ENCODE measurements at places on chromosomes 1 and 21.

GRCh38 chr1:213786683-213787082 lies 201.1 kb upstream of the PROX1 start:
- DNase-seq: no peak

GRCh38 chr1:61807606-61808140 lies 65.4 kb downstream of the PATJ start:
- no peak for DNase-seq

GRCh38 chr1:247456021-247456420 lies 1.9 kb downstream of the OR2B11 start:
- no peak for DNase-seq

DNA sequence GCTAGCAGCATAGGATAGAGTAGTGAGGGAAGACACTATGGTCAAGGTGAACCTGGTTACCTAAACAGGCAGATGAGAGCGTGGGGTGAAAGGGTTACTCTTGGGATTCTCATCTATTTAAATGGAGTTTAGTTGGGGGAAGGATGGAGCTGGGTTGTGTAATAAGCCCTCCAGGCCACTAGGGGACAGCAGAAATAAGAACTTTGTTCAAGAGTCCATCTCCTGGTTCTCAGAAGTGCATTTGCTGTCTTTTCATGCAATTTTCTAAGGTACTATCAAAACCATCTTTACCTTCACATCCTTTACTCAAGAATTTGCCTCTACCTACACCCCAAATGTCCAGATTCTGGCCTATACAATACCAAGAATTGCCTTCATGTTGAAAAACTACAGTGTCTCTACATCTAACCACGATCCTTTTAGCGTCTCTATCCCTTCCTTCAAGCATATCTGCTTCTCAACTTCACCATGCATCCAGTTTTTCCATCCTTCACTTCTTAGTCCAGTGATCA lies 28.0 kb downstream of the SLAMF1 start:
- DNase-seq: no peak

- DNase-seq: no peak
Observed at GRCh38 chr1:17342014-17342441, 30.0 kb upstream of the PADI6 start.

DNA sequence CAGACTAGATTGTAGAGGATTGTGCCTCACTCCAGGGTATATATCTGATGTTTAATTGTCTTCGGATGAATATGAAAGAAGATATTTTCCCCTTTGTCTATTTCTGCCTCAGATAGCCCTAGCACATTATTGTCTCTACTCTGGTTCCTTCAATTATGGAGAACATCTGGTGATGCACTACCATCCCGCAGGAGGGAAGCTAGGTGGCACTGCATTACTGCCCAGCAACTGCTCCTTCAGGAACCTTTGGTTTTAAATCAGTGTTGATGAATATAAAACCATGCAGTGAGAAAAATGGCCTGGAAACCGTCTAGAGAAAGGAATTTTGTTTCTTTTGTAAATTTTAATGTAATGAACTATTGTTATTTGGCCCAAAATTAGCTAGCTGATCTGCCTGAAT lies 68.5 kb downstream of the GPR88 start:
- no peak for DNase-seq

- DNase-seq: no peak
Observed at GRCh38 chr1:233704898-233705723, 91.2 kb downstream of the KCNK1 start.

DNA sequence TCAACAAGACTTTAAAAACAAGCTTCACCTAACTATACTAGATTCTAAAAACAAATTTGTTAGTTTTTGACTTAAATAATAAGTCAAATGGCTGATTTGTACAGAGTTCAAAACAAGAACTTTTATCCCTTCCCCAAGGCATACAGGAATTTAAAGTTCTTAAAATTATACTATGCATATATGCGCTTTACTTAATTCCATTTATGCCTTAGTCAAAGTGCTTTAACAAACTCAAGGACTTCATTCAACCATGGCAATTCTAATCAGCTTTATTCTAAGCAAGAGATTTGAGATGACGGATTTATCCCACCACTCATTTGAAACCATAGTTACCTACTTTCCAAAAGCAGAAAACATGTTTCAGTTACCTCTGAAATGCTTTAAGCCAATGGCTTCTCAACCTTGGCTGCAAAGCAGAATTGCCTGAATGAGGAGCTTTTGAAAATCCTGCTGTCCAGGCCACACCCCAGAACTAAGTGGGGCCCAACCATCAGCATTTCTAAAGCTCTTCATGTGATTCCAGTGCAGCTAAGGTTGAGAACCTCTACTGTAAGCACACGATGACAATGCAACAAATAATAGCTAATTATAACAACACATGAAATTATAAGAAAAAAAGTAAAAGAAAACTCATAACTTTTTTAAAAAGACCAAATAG lies 44.6 kb downstream of the TTLL7 start:
- DNase-seq: no peak

GRCh38 chr1:101216623-101217022 lies 20.2 kb upstream of the S1PR1 start:
- no peak for DNase-seq

GRCh38 chr21:35753308-35753707 lies 307.0 kb downstream of the SETD4 start:
- DNase-seq: no peak

DNA sequence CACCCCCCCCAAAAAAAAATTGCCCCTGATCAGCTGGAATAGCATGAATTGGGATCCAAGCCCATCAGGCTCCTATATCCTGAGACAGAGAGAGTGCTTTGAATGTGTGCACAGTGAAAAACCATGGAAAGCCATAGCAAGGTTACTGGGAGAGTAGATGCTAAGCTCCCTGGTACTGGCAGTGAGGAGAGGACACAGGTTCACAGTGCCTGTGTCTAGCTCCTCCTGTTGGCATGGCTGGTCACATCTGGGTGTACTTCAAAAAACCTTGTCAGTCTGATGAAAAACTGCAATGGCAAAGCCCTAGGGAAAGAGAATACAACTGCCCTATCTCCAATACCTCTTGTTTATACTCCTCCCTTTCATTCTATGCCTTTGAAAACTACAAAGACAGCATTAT lies 12.9 kb downstream of the COPA start:
- DNase-seq: no peak

DNA sequence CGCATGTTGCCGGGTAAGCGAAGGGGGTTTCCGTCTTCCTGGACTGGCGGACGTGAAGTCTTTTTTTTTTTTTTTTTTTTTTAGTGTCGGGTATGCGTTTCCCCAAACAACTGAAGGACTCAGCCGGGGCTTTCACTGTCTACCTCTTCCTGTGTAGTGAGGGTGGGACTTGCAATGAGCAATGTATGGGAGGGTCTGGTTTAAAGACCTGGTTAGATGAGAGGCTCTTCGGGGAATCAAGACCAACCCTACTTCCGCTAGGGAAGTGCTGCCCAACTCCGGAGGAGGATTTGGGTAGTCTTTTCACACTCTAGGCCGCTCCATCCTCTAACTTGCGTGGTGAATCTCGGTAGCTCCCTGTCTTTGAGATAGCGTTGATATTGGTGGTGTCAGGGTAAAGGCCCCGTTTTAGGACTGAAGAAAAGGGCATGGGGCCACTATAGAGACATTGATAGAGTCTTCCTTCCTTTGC lies 754 bp downstream of the PRRC2C start:
- DNase-seq: peak; percentile 39

GRCh38 chr21:46294647-46295176 lies 8.6 kb downstream of the YBEY start:
- DNase-seq: no peak

- no peak for DNase-seq
Observed at GRCh38 chr1:209809611-209810010, 3.7 kb upstream of the IRF6 start.

DNA sequence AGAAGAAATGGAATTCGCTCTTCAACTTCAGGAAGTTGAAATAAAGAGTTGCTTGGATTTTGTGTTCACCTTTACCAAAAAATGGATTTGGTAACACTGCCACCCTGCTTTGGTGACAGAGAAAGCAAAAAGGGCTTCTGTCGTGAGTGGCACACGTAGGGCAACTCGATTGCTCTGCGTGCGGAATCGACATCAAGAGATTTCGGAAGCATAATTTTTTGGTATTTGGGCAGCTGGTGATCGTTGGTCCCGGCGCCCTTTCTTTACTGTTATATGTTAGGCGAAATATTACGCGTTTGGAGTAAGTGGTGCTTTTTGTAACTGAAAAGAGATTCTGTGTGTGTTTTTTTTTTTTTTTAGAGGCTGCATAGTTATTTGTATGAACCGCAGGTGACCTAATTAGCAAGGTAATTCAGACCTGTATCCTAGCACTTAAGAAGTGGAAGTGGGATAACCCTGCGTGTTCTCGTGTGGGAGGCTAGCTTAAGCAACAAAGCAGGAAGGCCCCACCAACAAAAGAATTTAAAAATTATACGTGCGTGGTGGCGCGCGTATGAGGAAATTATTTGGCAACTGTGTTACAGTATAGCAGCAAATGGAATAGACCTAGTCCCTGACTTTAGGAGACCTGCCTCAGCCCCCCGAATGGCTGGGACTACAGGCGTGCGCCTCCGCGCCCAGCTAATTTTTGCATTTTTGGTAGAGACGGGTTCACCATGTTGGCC lies at the start of gene RNU11:
Gene RNU11 (plus strand): TSS at position 127 of the 725 bp plus-strand sequence.
- DNase-seq: peak; percentile 74

DNA sequence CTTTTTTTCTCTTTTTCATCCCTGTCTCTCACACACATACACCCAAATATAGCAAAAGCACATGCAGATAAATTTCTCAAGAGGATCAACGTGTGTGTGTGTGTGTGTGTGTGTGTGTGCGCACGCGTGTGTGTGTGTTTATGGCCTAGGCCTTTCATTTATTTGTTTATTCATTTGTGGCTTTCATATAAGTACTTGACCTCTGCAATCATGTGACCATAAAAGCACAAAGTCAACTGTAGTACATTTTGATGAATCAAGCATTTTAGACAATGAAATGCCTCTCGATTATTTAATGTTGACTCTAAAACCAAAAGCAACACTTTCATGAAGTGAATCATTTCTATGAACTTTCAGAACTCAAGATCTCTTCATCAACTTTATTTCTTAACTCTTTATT lies 194.1 kb upstream of the ADGRL2 start:
- no peak for DNase-seq

GRCh38 chr21:46145159-46145839 lies 10.1 kb downstream of the FTCD start:
- no peak for DNase-seq

GRCh38 chr1:12703821-12704451 lies 12.0 kb upstream of the AADACL3 start:
- no peak for DNase-seq

- no peak for DNase-seq
Observed at GRCh38 chr21:35615325-35615724, 445.0 kb downstream of the SETD4 start.

GRCh38 chr1:234348964-234349363 lies 24.3 kb upstream of the COA6 start:
- no peak for DNase-seq

DNA sequence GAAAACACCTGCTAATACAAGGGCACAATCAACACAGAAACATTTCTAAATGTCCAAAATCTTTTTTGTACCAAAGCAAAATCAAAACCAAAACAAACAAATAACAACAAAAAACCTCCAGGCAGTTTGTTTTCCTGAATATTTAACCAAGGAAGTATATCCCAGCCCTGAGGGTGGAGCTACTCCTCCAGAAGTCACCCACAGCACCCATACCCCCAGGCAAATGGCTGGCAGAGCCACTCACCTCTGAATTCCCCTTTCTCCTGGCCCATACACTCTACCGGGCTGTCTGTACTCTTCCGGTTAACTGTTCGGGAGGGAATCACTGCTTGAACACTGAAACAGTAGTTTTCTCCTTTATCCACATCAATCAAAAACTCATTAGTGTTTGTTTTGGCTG lies 9.5 kb downstream of the F3 start:
- DNase-seq: no peak

DNA sequence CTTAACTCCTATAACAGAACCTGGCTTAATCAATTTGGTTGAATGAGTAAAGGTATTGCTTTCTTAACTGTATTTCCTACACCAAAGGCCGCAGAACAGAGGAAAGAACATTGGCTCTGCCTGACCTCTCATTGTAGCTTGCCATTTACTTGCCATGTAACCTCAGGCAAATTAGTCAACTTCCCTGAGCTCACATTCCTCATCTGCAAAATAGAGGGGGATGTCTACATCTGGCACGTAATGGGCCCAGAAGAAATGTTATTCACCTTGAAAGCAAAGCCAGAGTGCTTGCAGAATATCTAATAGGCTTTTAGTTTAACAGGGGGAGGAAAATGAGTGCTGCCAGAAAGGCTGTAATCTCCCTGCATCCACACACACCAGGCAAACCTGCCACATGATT lies 44.3 kb downstream of the LAMC2 start:
- DNase-seq: no peak

DNA sequence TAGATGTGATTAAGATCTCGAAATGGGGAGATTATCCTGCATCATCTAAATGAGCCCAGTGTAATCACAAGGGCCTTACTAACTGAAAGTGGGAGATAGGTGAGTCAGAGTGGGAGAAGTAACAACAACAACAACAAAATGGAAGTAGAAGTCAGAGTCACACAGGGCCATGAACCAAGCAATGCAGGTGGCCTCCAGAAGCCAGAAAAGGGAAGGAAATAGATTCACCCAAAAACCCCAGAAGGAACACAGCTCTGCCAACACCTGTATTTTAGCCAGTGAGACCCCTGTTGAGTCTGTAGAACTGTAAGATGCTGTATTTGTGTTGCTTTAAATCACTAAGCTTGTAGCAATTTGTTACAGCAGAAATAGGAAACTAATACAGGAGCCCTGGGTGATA lies 4.1 kb downstream of the TAGLN2 start:
- DNase-seq: no peak

GRCh38 chr1:210232511-210233215 lies at the start of gene SERTAD4:
TSS of gene SERTAD4 (plus strand) at chr1:210232796. CDS start at chr1:210237961, 5,165 bp downstream.
- DNase-seq: no peak

DNA sequence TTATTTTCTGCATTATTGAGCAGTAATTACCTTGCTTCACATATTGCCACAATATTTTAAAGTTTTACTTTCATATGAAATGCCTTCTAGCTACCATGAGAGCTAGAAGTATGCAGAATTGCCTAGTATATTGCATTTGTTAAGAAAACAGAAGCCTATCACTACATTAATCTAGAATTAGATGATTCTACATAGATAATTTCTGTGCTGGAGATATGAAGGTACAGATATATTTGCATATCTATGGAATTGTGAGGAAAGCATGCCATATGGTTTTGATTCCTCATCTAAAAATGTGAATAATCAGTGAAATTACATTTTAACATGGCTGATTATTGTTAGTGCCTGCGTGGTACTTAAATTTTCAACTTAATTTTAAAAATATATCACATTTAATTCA lies 1418.3 kb downstream of the NCAM2 start:
- no peak for DNase-seq

GRCh38 chr1:23497777-23498439 lies 13.9 kb upstream of the ASAP3 start:
- DNase-seq: no peak

- DNase-seq: no peak
Observed at GRCh38 chr1:147515045-147515869, 26.0 kb upstream of the BCL9 start.

- no peak for DNase-seq
Observed at GRCh38 chr1:71087060-71087459, 6.2 kb upstream of the ZRANB2 start.

GRCh38 chr1:201019321-201019977 lies 4.1 kb downstream of the KIF21B start:
- peak; percentile 79 for DNase-seq

GRCh38 chr1:160625725-160626498 lies 20.9 kb downstream of the SLAMF1 start:
- DNase-seq: peak; percentile 57

- no peak for DNase-seq
Observed at GRCh38 chr1:232704256-232704655, 74.3 kb upstream of the SIPA1L2 start.

All from activated T-helper 1 cell treated with anti-CD3 and anti-CD28 coated beads, Interleukin-2, amount 50 U/mL, for 16 hours (primary cell).